AG10803 (cell line): ENCODE measurements at places on chromosomes 13 and 19.
A peak's percentile ranks its signal among the peaks of the same experiment; 100 is the strongest.

- no peak for DNase-seq
Observed at GRCh38 chr19:45515081-45515624, 7.9 kb downstream of the VASP start.

- DNase-seq: no peak
Observed at GRCh38 chr13:111387026-111387871, 66.8 kb downstream of the TEX29 start.

- no peak for DNase-seq
Observed at GRCh38 chr19:42150364-42150763, 18.1 kb upstream of the POU2F2 start.

GRCh38 chr13:28955264-28955966, 135.3 kb downstream of the MTUS2 start:
- no peak for DNase-seq

- DNase-seq: peak; percentile 65
Observed at GRCh38 chr13:112837371-112838037, 131.5 kb upstream of the MCF2L start.

DNA sequence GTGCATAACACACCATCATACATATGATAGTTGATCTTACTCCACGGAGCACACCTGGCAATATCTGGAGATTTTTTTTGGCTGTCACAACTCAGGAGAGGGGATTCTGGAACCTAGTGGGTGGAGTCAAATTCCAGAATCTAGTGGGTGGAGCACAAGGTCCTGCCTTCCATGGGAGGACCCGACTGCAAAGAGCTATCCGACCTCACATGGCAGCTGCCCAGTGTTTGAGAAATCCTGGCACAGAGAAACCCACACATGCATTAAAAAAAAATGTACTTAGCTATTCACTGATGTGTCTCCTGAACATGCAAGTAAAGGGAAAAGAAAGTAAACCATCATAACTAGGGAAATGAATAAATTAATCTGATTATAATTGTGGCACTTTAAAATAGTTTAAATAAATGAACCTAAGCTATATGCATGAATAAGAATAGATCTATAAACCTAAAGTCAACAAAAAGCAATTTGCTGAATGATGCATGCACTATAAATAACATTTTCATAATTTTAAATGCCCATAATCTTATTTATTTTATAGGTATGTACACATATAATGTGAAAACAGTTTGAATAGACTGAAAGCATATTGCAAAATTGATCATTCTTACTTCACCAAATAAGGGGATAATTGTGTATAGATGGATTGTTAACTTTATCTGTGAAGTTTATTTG, 300.3 kb downstream of the MYO16 start:
- peak; percentile 61 for DNase-seq

DNA sequence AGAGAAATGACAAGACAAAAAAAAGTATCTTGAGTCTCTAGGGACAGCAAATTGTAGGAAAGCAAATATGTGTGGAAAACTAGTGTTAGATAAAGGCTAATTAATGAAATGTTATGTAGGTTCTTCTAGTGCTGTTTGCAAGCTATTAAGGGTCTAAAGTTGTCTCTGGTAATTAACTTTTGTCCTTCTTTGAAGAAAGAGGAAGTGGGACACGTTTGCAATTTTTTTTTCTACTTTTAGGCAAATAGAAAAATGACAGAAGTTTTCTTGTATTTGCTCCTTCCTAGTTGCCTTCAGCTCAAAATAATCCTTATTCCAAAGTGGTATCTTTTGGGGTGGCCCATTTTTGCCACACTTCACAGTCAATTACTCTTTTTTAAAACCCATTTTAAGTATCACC, 1877.7 kb upstream of the PRR20A start:
- no peak for DNase-seq

GRCh38 chr19:54633401-54633800, 3.1 kb downstream of the LILRB1 start:
- no peak for DNase-seq

- no peak for DNase-seq
Observed at GRCh38 chr19:38310986-38311385, 4.8 kb downstream of the YIF1B start.

DNA sequence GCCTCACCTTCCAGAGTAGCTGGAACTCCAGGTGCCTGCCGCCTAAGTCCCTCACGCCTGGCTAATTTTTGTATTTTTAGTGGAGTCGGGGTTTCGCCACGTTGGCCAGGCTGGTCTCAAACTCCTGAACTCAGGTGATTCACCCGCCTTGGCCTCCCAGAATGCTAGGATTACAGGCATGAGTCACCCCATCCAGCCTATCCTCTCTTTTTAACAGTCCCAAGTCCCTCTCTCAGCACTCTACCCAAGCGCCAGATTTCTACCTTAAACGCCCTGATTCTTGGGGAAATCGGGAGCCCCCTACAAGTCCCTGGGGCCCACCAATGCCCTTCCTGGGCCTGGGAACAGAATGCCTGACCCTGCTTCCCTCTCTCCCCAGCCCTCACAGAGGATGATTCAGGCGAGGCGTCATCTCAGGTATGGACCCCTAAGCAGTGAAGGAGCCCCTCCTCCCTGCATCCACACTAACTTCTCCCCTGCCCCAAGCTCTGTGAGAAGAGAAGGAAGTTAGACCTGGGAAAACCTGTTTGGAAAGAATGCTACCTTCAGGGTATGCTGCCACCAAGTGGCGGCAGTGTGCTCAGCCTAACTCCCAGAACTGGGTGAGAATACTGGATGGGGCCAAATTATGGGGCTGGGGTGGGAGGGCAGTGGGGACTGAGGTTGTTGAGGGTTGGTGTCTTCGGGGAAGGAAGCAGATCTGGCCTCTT, 20.8 kb upstream of the EBI3 start:
- no peak for DNase-seq

- DNase-seq: no peak
Observed at GRCh38 chr19:23991170-23991569, 76.5 kb downstream of the ZNF726 start.

DNA sequence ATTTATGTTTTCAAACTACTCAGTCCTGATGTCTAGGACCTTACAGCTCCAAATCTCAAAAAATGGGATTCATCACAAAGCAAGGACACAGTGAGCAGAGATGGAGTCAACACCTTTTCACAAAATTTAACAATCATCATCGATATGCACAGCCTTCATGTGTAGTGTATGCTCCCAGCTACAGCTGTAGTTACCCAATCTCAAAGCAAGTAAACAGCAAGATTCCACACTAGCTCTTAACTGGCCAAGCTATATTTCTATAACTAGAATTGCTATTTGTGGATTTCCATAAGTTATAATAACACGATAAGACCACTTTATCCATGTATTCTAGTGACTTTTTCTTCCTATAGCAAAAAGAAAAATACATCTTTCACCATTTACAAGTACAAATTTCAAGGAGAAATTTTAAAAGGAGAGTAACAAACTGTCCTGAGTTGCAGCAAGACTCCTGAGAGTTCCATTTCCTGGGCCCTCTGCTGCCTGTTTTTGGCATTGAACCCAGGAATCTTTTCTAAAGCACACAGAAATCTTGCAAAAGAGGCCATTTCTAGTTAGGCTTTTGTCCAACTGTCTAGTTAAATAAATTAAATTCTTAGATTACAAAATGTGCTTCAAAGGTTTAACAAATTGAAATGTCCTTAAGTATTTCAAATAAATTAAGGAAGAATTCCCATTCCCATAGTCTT, 460.6 kb downstream of the FGF14 start:
- DNase-seq: peak; percentile 14

DNA sequence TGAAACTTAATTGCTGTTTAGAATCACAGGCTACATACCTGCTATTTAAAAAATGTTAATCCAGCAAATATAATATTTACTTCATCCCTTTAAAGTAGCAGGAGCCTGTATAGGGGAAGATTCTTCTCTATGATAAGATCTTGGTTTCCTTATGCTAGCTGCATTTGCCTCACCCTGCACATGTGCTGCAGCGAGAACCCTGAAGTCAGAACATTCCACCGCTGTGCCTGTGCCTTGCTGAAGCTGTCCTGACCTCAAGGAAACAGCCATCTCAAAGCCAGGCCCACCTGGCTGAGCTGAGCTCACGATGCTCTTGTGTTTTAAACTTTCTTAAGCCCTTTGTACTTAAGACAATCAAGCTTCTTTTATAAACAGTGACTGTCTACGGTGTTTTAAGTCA, 355.0 kb upstream of the PCDH20 start:
- no peak for DNase-seq

DNA sequence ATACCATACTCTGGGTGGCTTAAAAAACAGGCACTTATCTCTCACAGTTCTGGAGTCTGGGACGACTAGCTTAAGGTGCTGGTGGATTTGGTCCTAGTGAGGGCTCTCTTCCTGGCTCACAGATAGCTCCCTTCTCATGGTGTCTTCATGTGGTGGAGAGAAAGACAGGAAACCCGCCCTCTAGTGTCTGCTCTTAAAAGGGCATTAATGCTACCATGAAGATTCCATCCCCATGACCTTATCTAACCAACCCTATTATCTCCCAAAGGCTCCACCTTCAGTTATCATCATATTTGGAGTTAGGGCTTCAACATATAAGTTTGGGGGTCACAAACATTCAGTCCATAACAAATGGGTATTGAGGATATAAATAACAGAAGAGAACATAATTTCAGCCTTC, 139.4 kb downstream of the HS6ST3 start:
- DNase-seq: no peak

DNA sequence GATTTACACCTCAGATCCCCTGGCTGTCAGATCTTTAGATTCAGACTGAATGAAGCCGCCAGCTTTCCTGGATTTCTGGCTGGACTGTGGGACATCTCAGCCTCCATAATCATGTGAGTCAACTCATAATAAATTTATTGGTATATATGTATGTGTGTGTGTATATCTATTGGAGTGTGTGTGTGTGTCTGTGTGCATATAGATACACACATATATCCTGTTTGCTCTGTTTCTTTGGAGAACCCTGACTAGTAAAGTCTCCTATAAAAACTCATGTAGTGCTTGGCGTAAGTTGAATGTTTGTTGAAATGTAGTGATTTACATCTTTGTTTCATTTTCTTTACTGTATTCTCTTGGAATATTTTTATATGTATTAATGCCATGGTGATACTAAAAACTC, 499.5 kb upstream of the KLF12 start:
- DNase-seq: no peak

DNA sequence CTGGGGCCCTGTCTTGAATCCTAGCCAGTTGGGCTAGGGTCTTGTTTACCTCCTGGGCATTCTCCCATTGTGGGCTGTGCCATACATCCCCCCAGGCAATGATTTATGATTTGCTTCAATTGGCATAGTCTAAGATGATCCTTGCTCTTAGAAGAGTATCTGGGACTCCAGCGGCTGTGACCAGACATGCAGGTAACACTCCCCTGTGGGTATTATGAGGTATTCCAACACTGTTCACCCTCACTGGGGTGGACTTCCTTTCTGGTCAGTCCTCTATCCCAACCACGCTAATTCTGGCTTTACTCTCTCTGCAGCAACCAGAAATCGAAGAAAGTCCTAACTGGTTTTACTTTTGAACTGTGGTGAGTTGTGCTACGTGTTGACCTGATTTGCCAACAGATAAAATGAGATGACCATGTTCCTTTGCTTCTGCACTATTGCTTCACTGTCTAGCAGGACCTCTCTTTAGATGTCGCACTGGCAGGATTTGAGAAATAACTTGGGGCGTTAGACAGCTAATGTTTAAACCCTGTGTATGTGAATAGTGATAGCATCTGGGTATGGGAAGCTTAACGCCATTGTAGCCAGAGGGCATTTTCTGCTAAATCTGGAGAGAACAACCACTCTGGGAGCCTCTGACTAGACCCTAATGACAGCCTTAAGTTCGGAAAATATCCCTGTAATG, 6.7 kb upstream of the LRCH1 start:
- no peak for DNase-seq

- DNase-seq: no peak
Observed at GRCh38 chr19:6099599-6099998, 10.7 kb downstream of the RFX2 start.

DNA sequence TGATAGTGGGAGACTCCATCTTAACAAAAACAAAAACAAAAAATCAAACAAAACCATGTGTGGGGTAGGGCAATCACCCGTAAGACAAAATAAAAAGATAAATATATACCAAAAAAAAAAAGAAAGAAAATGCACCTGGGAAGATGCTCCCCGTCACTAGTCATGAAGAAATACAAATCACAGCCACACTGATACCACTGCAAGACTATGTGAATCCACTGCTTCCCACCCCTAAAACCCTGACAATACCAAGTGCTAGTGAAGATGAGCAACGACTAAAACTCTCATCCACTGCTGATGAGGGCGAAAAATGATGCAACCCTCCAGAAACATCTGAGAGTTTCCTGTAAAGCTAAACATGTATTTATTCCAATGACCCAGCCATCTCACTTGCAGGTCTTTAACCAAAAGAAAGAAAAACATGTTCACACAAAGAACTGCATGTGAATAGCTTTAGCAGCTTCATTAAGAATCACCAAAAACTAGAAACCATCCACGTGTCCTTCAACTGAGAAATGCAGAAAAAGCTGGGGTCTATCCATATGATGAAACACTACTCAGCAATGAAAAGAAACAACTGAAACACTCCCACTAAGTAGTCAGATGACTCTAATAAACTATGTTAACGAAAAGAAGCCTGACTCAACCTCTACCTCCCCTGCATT, 31.7 kb downstream of the BRD4 start:
- peak; percentile 94 for DNase-seq

DNA sequence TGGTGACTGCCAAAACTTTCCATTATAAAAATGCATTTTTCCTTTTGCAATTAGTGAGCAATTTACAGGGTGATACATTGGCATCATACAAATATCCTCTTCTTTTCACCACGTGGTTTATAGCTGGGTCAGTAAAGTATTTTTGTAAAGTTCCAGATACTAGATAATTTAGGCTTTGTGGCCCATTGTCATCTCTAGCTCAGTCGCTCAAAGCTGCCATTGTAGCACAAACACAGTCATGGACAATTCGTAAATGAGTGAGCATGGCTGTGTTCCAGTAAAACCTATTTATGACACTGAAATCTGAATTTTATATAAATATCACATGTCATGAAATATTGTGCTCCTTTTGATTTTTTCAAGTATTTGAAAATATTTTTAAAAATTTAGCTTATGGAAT, 162.9 kb downstream of the USP12 start:
- DNase-seq: no peak

DNA sequence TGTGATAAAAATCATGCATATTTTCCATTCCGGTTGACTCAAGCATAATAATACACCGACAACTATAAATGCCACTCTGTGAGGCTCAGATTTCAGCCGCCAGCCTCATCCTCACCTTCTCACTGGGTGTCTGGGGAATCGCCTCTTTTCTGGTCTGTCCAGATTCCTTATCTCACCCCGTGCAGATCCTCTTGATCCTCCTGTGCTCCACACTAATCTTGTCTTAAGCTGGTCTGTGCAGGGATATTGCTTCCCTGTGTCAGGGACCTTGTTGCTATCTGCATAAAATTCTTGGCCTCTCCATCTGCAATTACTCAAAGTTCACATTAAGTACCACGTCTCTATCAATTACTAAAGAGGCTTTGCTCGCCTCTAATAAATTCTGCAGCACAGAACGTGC, 116.6 kb upstream of the SPACA7 start:
- no peak for DNase-seq

- DNase-seq: peak; percentile 75
Observed at GRCh38 chr13:113562085-113562749, 22.3 kb upstream of the TFDP1 start.

GRCh38 chr13:113635048-113635420, 23.0 kb downstream of the ATP4B start:
- no peak for DNase-seq
